ENCODE measurements at places on chromosomes 7 and 10. TPM values are rescaled to one million over a fixed set of nuclear protein-coding genes. Genes with fewer than 3 reads are reported as not detected.

DNA sequence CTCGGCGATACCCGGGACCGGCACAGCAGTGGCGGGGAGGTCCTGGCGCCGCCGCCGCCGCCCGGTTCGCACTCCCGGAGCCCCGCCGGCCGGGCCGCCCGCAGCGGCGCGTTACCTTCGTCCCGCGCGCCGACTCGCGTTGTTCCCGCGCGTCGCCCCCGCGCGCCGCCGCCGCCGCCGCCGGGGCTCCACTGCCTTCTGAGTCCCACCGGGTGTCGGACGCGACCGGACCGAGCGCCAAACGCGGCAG lies at the start of gene EZH2:
TSS of gene EZH2 (minus strand) at position 243 of the 250 bp plus-strand sequence. CDS start 36,993 bp downstream, outside the sequence.
- DNase-seq: no peak

DNA sequence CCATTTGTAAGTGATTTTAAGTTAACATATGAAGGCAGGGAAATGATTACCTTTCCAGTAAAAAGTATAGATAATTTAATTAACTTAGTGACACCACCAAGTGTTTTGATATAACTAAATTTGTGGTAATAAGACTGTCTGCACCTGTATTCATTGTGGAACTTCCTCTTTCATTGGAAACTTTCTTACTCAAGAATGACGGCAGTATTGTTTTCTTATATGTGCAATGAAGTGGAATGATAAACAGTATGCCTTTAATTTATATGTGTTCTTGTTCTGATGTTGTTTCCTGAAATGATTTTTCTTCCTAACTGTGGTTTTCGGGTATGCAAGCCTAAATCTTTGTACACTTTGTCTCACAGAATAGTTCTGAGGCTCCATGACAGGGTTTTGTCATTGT lies 46.4 kb downstream of the CASD1 start:
- DNase-seq: no peak

DNA sequence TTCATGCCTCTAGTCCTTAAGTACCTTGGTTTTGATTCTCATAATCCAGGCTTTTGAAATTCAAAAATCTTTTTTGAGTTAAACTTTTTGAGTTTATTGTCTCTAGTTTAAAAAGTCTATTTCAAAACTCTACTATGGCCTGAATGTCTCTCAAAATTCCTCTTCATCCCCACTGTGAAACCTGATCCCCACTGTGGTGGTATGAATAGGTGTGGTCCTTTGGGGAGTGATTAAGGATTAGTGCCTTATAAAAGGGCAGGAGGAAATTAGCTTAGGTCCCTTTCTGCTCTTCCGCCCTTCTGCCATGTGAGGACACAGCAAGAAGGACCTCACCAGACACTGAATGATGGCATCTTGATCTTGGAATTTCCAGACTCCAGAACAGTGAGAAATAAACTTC lies 44.1 kb upstream of the JAZF1 start:
- DNase-seq: no peak

DNA sequence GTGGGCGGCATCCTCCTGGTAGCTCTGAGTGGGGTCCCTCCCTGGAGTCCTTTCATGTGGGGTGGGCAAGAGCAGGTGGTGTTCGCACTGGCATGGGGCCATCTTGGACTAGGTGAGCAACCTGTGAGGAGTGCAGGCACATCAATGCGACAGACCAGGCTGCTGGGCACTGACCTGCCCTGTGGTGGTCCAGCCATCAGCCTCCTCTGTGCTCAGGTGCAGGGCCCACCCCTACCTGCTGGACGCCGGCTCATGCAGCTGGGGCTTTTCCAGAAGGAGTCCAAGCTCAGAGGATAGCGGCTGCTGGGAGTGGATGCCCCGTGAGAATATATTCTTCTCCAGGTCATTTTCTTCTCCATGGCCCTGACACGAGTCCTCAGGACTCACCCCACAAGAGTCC lies 424.4 kb downstream of the GLRX3 start:
- DNase-seq: no peak

The SH2B2 gene
- 1.8 TPM for total RNA-seq

GRCh38 chr10:8913720-8914119 lies 859.2 kb downstream of the GATA3 start:
- no peak for DNase-seq

- DNase-seq: no peak
These were observed 18.7 kb downstream of the RTKN2 start for GRCh38 chr10:62249957-62250356.

The SNCG gene
- 2.2 TPM for total RNA-seq

DNA sequence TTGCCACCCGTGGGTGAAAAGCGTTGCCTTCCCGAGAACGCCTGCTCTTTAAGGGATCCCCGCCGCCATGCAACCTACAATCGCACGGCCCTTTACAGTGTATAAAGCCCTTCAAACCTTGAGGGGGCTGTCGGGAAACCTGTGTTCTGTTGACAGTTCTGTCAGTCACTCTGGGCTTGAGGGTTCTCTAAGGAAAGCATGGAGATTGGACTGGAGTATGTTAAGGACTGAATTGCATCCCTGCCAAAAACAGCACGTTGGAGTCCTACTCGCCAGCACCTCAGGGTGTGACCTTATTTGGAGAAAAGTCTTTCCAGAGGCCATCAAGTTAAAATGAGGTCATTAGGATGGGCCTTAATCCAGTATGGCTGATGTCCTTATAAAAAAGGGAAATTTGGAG lies 70.6 kb downstream of the PFKFB3 start:
- DNase-seq: no peak

The DENND2A gene
- 0.77 TPM for total RNA-seq

- no peak for DNase-seq
These were observed 34.0 kb downstream of the DKK1 start for GRCh38 chr10:52348037-52348564.

DNA sequence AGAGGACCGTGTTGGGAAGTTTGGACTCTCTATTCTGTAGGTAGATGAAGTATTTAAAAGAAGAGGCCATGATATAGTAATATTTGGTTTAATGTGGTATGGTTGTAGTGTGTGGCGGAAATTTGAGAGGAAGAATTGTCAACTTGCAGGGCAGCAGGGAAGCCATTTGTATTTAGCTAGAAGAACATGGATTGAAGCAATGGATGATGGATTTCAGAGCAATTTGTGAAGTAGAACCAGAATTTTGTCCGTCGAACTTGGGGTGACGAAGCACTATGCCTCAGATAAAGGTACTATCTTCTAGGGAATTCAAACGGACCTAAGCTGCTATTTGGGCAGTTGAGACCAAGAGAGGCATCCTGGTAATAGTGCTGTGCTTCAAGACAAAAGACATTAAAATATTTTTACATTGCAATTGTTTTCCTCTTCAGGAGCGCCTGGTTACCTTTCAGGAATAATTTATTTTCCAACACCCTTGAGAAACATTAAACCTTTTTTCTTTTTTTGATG lies 615 bp upstream of the WBP1L start:
- no peak for DNase-seq

DNA sequence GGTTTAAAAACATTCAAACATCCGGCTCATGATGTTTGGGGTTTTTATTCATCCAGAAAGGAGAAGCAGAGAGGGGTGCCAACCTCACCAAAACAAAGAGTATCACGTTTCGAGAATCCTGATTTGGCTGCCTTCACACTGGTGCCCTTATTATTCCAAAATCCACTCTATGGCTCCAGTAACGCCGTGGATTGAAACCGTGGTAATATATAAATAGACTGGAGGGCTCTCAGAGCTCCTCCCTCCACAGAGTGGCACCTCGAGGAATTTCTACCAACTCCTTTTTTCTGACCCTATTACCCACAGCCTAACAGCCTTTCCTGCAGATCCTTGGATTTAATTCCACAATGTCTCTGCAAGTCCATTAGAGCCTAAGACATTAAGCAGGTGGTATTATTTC lies 353.6 kb downstream of the CRPPA start:
- DNase-seq: peak; percentile 48

DNA sequence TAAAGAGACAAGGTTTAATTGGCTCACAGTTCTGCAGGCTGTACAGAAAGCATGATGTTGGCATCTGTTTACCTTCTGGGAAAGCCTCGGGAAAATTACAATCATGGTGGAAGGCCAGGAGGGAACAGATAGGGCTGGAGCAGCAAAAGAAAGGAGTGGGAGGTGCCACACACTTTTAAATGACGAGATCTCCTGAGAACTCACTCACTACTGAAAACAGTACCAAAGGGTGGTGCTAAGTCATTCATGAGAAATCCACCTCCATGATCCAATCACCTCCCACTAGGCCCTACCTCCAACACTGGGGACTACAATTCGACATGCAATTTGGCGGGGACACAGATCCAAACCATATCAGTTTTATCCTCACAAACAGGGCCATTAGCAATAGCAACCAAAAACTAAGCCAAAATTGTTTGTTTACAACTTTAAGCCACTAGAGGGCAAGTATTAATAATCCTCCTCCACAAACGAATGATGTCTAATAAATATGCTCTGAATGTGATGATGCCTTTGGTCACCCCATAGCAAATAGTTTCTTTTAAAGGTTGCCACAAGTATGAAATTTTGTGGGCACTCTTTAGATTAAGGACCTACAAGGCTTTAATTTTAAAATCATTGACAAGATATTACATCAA lies 129.2 kb upstream of the NRBF2 start:
- no peak for DNase-seq

All from H4 (cell line).